T-helper 2 cell treated with Interferon-gamma antibody and Interleukin-4, amounts not matched to agents 100 ng/mL and 5 ng/mL, for 36 hours (primary cell): ENCODE measurements at places on chromosomes 1 and 21. TPM values are rescaled to one million over a fixed set of nuclear protein-coding genes. Genes with fewer than 3 reads are reported as not detected.

The TMEM234 gene
- total RNA-seq: 13.7 and 17.5 TPM in 2 replicates

The COL16A1 gene
- total RNA-seq: not detected in 2 replicates

The HTR1D gene
- not detected in 2 replicates for total RNA-seq

The DR1 gene
- 111 and 113 TPM in 2 replicates for total RNA-seq

The SH2D2A gene
- 94.7 and 96.1 TPM in 2 replicates for total RNA-seq

The PGLYRP4 gene
- total RNA-seq: not detected in 2 replicates

The MCOLN3 gene
- 3.4 and 4.1 TPM in 2 replicates for total RNA-seq

The KCNT2 gene
- not detected in 2 replicates for total RNA-seq
